Left lung (tissue), 14 donors: ENCODE measurements at places on chromosomes 3 and 15. TPM values are rescaled to one million over a fixed set of nuclear protein-coding genes. Genes with fewer than 3 reads are reported as not detected.
A peak's percentile ranks its signal among the peaks of the same experiment; 100 is the strongest.

GRCh38 chr3:60573494-60573893 lies 677.8 kb downstream of the FHIT start:
- no peak for DNase-seq

DNA sequence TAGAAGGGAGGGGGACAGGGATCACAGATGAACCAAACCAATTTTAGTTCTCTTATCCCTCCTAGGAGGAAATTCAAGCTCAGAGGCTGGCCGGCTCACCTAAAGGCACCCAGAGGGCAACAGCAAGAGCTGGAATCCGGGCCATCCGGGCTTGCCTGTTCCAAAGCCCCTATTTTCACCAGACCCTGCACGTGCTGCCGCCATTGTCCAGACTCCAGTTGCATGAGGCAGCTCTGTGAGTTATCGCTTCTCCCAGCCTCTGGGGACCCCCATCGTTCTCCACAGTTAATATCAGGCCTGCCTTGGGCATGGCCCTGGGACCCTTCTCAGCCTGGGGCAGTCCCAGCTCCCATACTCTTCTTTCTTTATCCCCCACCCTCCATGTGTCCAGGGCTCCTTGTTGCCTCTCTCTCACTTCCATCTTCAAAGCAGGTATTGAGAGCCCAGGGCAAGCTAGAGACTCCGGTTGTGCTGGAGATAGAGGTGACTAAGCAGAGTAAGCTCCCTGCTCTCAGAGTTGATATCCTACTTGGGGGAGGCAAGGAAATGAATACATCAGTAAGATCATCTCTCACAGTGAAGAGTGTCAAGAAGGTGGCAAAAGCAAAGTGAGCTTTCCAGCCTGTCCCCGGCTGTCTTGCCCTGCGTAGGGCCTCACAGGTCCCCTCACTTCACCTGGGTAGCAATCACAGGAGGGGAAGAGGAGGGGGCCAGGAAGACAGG lies 322.8 kb downstream of the UACA start:
- no peak for DNase-seq

- no peak for DNase-seq
Observed at GRCh38 chr15:59119625-59120024, 14.7 kb downstream of the CCNB2 start.

- DNase-seq, result no peak
Observed at GRCh38 chr3:17473761-17474160, 268.7 kb downstream of the TBC1D5 start.

GRCh38 chr3:179093807-179094206 lies 22.2 kb upstream of the ZMAT3 start:
- DNase-seq, result no peak

DNA sequence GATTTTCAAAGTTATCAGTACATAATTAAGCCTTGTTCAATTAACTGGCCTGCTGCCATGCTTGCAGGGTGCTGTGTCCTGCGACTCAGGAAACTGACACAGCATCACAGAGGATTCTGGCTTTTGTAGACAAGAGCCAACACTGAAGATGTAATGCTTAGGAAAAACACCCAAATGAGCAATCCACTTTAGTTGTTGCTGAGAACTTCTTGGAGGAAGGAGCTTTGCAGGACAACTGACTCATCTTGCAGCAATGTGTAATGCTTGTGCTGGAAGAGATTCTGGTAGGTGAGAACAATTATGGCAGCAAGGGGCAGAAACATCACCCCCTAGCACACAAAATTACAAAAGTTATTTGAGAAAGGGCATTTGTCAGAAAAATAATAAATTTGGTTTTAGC lies 67.6 kb downstream of the NLGN1 start:
- no peak for DNase-seq

GRCh38 chr3:6551165-6551564 lies 309.8 kb upstream of the GRM7 start:
- no peak for DNase-seq

The STXBP5L gene
- 0.15 TPM for polyA plus RNA-seq

DNA sequence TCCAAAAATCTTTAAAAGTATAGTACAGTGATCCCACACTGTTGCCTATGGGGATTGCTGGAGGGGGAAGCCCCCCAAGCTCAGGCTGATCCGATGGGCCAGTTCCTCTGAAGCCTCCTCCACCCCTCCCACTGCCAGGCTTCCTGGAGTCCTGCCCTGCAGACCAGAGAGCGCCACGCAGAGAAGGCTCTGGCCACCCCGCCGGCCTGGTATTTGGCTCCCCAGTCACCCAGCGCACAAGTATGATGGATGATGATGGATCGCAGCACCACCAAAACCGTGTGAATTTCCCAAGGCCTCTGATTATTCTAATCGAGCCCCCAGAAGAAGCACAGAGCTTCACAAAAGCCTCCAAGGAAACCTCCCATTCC lies 259.0 kb downstream of the MECOM start:
- DNase-seq, result no peak

The PAK6 gene
- polyA plus RNA-seq, result 8.3 TPM

- DNase-seq, result no peak
Observed at GRCh38 chr3:152211655-152212054, 57.1 kb upstream of the MBNL1 start.

The EFCAB12 gene
- 2.6 TPM for polyA plus RNA-seq

- DNase-seq, result no peak
Observed at GRCh38 chr3:149245738-149246451, 24.3 kb upstream of the CP start.

The RSL24D1 gene
- polyA plus RNA-seq, result 155 TPM

DNA sequence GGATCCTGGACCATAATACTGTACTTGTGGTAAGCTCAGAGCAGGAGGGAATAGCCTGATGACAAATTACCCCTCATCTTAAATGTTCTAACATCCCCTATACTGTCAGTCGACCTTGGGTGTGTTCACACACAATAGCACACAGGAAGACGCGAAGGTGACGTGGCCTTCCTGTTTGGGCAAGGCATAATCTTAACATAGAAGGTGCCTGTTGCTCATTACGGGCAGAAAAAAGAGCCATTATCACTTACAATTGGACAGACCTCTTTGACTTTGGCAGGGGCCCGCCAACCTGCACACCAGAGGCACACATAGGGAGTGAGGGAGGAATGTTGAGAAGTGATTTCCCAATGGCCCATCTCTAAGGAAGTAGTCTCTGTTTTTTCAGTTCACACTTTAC lies 144.2 kb downstream of the ANO10 start:
- no peak for DNase-seq

DNA sequence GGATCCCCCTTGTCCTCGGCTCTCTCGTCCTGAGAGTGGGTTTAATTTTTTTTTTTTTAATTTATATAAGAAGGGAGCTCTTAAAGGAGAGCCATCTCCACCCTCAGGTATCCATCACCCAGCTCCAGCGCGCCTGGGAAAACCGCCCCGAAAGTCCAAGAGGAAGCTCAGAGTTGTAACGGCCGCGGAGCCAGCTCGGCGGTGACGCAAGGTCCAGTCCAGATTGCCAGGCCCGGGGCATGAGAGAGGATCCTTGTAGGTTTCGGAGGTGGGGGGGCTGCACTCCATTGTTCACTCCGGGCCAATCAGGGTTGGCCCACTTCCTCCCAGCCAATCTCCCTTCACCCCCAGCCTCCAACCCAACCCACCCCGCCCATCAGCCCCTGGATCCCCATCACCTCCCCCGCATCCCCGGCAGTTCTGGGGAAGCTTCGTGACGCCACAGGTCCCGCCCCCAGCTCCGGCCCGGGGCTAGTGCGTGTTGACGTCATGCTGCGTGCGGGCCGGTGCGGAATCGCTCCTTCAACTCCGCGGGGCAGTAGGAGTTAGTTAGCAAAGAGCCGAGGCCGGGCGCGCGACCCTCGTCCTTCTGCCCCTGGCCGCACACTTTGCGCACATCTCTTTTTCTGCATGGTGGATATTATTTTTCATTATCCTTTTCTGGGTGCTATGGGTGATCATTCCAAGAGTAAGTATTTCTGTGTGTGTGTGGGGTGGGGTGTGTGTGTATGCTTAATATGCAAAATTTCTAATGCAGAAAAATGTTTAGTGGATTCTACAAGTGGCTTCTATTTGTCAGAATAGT lies at the start of gene ISL2:
Gene ISL2 (plus strand): TSS at position 520 of the 805 bp plus-strand sequence. CDS start 111 bp downstream, at position 631.
- no peak for DNase-seq

DNA sequence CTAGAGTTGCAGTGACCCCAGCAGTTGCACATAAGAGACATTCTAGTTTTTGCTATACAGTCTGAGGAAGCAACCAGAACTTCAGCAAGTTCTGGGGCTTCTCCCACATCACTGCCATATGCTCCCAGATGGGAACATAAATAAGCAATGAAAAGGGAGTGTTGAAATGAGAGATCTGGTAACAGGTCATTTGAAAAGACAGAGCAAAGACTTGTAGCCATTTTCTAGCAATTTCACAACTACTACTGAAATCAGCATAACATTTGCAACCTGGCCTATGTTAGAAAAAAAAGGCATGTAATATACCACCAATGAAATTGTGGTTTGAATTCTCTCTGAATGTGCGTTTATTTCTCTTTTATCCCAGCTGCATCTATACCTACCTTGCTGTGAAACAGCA lies 57.5 kb downstream of the NUDT16 start:
- no peak for DNase-seq

GRCh38 chr3:134353171-134353825 lies 20.9 kb downstream of the AMOTL2 start:
- no peak for DNase-seq

DNA sequence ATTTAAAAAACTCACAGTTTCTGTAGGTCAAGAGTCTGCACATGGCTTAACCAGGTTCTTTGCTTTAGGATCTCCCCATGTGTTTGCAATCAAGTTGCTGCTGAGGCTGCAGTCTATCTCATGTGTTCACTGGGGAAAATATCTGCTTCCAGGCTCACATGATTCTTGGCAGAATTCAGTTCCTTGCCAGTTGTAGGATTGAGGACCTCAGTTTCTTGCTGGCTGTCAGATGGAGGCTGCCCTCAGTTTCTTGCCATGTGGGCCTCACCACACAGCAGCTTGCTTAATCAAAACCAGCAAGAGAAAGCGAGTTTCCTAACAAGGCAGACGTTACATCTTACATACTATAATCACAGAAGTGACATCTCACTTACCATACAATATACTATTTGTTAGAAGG lies 10.0 kb upstream of the TBC1D5 start:
- DNase-seq, result no peak

DNA sequence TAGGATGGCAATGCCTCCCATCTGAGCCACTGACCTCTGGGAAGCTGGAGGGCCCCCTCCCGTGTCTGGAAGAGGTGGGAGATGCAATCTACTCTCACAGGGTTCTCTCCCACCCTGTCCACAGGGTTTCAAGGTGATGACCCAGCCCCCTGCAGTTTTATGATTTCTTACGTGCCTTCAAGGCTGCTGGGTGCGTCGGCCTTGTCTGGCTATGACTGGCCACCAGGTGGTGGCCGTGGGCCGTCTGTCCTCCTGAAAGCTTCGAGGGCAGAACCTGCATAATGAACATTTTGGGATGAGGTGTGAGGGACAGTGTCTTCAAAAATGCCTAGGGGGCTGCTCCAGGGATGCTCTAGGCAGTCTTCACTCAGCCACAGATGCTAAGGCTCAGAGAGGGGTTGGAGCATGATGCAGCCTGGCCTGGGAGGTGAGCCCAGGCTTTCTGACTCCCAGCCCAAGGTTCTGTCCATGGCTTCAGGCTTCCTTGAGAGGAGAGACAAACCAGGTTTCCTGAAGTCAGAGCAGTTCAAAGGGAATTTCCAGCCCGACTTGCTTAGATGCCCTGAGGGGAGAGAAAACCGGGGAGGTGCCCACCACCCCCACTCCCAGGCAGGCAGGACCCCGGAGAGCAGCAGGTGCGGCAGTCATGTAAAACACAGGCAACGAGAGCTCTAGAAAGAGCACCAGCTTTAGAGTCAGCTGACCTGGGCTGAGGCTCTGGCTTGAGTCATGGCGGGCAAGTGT lies 18.7 kb downstream of the ISG20 start:
- DNase-seq, result no peak

The FANCD2 gene
- polyA plus RNA-seq, result 15.8 TPM

DNA sequence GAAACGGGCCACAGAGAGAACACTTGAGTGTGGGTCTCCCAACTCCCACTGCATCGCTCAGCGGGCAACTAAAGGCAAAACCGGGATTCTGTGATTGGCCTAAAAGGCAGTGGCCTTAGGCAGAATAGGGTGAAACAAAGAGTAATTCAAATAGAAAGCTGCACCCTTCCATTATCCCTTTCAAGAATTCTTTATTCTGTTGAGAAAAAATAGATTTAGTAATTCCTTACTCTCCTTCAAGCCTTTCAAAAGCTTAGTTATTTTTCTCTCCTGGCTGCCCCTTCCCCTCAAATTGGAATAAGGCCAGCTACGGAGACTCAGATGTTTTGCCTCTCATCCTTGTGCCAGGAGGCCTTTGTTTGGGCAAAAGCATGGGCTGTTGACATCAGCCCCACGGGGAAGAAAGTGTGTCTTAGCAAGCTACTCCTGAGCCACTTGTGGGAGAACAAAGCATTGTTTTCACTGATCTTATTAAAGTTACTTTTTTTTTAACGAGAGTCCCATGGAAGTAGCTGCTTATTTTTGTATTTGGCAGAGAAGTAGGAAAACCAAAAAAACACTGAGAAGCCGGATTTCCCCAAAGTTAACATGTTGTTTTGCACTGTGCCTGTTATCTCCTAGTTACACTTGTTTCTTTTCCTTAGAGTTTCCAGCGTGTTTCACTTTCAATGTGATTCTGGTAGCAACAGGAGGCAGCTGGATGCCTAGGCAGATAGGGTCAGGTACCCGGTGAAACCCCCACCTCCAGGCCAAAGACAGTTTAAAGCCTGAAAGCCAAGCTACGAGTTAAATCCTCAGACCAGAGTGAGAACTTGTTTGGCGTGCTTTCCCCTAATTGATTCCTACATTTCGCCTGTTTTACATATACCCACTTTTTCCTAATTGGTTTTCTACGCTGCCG lies 2.2 kb downstream of the ST6GAL1 start:
- no peak for DNase-seq

- no peak for DNase-seq
Observed at GRCh38 chr3:37287776-37288175, 113.4 kb upstream of the LRRFIP2 start.

DNA sequence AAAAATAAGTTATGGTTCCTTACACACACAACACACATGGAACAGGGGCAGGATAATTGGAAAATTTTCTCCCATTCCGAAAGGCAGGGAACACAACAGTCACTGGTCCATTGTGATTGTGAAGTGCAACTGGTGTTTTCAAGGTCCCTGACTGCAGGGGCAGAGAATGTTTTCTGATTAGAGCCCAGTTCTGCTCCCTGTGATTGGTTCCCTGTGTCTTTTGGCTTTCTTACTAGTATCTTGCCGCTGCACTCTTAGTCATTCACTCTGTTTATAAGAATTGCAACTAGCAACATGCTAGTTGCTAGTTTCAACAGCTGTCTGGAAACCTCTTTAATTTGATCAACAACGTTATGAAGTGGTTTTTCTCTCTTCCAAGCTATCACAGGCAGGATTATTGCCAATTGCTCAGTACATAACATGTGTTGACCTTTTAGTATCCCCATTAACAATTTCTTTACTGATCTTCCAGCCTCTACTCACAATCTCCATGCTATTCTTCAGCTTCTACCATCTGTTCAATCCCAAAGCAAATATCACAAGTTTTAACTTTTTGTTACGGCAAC lies 177.5 kb downstream of the EPHA6 start:
- DNase-seq, result peak; percentile 9

The ZPLD1 gene
- not detected for polyA plus RNA-seq
